ENCODE measurements at places on chromosomes 7 and 10. TPM values are rescaled to one million over a fixed set of nuclear protein-coding genes. Genes with fewer than 3 reads are reported as not detected.

Gene SEC31B
- 5.6 TPM for polyA plus RNA-seq

Gene HILPDA
- 59.5 TPM for polyA plus RNA-seq

Gene OR9A2
- not detected for polyA plus RNA-seq

Gene AGR2
- polyA plus RNA-seq, result not detected

Gene CALML3
- not detected for polyA plus RNA-seq
